ENCODE measurements at places on chromosomes 12 and 14.

DNA sequence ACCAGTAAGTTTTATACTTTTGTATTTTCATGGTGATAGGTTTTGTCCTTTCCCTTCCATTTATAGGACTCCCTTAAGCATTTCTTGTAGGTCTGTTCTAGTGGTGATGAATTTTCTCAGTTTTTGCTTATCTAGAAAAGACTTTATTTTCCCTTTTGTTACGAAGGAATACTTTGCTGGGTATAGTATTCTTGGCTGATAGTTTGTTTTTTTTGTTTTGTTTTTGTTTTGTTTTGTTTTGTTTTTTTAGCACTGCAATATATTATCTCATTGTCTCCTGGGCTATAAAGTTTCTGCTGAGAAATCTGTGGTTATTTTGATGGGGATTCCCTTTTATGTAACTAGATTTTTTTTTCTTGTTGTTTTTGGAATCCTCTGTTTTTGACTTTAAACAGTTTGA is 67.7 kb downstream of the FBXO33 start:
- DNase-seq: no peak

- DNase-seq: no peak
These were observed 87.8 kb upstream of the PSMC1 start for GRCh38 chr14:90168425-90169105.

DNA sequence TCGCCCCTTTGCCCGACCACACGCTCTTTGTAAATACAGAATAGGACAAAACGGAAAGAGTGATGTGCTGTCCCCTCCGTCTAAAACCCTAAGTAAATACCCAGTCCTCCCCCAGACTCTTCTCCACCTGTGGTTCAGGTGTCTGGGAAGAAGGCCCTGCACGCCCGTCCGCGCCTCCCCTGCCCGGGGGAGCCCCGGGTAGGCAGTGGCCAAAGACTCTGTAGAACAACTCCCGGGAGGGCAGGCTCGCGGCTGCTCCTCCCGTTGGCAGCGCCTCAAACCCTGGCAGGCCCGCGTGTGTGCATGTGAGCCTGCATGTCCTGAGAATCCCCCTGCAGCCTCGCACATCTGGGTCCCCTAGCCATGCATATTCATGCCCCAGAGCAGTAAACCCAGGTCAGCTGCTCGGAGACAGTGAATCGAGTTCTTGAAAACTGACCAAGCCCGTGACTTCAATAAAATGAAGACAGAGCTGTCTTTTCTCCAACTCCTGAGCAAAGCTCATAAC is 165.8 kb downstream of the MON2 start:
- DNase-seq: no peak

GRCh38 chr12:117587631-117588287 is 226.3 kb upstream of the NOS1 start:
- DNase-seq: peak; percentile 18

DNA sequence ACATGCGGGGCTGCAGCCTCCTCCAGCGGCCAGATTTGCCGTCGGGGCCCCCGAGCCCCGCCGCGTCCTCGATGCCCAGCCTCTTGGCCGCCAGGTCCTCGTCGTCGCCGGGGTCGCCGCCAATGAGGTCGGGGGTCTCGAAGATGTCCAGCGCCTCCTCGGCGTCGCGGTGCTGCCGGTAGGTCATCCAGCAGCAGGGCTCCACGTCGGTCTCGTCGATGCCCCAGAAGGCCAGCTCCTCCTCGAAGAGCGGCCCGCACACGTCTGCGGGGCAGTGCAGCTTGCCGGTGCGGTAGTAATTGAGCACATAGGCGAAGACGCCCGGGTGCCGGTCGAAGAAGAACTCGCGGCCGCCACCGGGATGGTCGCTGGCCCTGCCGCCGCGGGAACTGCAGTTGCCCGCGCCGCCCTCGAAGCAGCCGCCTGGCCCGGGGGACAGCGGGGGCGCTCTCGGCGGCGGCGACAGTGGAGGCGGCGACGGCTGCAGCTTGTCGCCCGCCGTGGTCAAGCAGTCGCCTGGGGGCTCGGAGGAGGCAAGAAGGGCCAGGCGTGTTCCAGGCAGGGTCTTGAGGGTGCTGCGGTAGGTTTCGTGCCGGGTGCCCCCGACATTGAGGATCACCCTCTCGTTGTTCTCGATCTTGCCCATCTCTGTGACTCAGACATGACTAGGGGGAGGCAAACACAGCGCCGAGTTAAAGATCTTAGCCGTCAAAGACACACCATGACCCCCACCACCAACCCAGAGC is 2.1 kb downstream of the KCNC2 start:
- DNase-seq: no peak

DNA sequence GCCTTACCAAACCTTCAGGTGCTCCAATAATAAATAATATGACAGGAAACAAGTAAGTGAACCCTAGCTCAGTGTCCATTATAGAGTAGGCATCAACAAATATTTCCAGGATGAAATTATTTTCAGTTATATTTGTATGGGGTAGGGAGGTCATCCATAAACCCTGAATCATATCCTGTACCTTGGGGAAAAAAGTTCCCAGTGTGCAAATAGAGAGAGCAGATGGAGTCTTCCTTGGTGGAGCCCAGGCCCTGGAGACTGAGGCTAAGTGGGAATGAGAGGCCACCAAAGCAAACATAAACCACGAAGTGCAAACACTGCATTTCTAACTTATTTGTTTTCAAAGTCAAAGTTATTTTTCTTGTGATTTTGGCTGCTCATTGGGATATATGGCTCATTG is 8.5 kb upstream of the ERP27 start:
- DNase-seq: no peak

DNA sequence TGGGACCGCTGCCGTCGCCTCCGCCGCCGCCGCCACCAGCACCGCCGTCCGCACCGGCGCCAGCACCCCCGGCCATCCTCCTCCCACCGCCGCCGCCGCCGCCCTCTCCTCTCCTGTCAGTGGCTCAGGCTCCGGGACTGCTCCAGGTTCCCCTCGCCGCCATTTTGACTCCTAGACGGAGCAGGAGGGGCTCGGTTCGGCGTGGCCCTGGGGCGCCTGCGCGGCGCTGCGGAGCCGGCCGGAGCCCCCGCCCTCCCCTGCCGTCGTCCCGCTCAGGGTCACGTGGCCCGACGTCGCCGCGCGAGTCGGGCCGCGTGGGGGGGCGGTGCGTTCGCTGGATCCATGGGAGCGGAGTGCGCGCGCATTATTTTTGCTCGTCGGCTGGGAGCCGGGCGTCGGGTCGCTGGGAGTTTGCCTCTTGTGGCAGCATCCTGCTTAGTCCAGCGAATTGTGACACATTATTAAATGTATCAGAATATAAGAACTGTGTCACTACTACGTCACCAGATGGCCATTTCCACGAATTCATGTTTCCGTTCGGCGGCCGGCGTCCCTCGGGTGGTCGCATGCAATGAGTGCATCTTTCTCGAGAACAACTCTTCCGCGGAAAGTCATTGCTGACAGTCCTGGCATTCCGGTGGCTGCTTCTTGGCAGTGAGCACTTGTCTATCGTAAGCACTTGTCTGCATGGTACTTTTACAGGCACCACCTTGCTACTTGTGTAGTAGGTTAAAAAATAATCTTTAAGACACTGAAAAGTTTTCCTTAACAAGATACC is at the start of gene BTBD7:
Gene BTBD7 (minus strand): TSS at position 184 of the 778 bp plus-strand sequence. CDS start 36,985 bp downstream, outside the sequence.
- DNase-seq: peak; percentile 86

- DNase-seq: no peak
These were observed 26.2 kb upstream of the CDKN3 start for GRCh38 chr14:54370323-54371198.

DNA sequence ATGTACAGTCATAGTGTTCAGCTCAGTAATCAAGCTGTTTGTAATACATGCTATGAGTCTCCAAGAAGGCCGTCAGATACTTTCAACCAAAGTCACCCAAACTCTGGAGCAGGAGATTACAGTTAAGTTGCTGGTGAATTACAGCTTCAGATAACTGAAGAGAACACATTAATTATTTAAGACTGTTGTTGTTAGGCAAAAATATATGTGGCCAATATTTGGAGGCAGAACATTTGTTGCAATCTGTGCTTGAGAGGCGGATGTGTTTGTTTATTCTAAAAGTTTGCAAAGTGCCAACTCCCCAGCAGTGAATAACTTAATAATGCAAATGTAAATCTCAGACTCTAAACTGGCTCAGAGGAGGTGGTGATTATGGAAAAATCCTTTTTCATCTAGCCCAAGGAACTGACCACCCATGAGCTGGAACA is 300.7 kb upstream of the TBX3 start:
- no peak for DNase-seq

DNA sequence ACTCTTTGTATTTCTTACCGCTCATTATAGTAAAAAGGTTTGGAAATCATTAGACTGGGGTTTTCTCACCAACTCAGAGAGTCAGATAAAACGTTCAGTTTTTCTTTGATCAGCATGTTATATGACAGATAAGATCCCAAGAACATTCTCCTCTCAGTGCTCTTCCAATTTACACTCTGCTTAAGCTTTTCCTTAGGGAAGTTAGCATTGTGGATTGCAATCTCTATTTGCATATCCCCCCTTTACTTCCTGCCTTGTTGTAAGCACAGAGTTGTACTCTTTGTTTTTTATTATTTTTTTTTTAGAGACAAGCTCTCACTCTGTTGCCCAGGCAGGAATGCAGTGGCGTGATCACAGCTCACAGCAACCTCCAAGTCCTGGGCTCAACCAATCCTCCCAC is 11.4 kb upstream of the CFAP54 start:
- no peak for DNase-seq

DNA sequence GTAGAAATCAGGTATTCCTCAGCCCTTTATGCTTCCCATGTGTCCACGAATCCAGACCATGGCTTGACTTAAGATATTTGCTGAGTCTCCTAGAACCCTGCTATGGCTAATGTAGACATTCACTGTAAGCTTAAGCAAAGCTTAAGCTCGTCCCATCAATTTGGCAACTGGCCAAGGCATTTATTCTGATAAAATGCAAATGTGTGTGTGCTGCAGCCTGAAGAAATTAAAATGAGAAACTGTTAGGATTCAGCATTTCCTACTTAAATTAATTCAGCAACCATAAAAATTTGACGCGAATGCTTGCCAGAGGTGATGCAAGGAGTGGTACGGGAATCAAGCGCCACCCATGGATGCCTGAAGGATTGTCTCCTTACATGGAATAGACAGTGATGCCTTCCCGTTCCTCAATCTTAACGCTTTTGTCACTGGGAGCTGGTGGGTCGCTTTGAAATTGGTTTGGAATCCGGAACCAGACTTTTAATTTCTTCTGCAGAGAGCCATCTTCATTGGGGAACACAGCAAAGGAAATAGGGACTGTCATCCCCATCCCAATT is 13.2 kb downstream of the HEBP1 start:
- no peak for DNase-seq

DNA sequence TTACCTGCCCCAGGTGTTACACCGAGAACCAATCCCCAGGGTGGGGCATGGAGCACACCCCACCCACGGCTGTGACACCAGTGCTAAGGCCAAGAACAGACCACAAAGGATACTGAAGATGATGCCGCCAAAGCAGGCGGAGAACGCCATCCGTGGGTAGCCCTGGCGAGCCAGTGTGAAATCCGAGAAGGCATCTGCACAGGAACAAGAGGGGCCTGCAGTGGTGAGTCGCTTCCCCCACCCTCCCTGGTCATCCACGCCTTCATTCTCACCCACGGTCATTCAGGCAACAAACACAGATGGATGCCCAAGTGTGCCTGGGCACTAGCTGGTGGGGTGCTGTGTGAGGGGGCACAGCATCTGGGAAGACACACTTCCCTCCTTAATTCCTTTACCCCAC is 28.5 kb downstream of the SLC8B1 start:
- no peak for DNase-seq

DNA sequence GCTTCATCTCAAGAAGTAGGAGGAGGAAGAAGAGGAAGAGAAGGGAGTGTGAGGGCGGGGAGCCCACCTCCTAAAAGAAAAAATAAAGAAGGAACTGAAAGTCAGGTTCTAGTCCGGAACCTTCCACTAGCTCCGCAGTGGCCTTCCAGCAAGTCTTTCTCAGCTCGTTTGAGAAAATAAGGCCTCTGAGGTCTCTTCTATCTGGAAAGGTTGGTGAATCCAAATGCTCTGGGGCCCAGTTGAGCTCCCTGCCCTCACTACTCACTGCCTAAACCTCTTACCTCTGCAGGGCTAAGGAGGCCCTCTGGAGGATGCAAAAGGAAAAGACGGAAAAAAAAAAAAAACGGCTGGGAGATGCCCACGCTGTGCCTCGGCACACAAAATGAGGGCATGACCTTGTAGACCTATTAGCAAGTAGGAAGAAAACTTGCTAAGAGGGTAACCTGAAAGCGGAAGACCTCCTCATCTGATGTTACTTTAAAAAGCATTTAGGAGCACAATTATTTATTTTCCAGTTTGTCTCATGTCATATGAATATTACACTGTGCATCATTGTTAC is 35.9 kb downstream of the FBLN5 start:
- DNase-seq: peak; percentile 6

DNA sequence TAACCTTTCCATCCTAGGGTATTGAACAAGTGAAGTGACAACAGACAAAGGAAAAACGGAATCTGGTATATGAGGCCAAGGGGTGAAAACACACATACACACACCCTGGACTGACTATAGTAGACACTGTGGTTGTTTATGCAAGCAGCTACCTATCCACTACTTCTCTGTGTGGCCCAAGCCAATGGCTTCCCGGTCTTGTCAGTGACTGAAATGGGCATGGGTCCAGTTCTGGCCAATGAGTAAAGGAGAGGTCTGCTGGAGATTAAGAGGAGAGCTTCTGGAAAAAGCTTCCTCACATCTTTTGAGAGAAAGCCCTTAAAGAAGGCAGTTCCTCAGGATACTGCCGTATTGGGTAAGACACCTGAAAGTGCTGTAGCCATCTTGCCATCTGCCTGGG is 19.3 kb downstream of the MBIP start:
- DNase-seq: no peak

GRCh38 chr12:64825143-64826021 is 935 bp downstream of the TBC1D30 start:
- DNase-seq: no peak

GRCh38 chr14:103871596-103872480 is 24.5 kb upstream of the PPP1R13B start:
- DNase-seq: peak; percentile 33

- no peak for DNase-seq
These were observed 146.2 kb upstream of the SLC38A2 start for GRCh38 chr12:46518729-46519128.

- no peak for DNase-seq
These were observed 7.2 kb upstream of the FNTB start for GRCh38 chr14:64979336-64980074.

DNA sequence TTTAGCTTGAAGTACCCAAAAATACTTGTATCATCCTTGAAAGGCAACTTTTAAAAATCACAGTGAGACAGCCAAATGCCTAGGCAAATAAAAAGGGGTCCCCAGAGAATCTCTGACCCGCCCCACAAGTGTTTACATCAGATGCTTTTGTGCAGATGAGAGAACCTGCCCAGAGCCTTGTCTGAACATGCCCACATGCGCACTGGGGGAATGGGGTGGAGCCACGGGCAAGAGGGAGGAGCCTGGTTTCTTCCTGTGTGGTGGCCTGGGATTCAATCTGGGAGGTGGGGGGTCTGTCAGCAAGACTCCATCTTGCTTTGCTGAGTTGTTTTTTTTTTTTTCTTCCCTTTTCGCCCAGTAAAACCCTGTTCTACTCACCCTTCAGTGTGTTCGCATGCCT is 381.7 kb upstream of the CCDC196 start:
- no peak for DNase-seq
